ENCODE measurements at places on chromosomes 5 and 9.

- no peak for DNase-seq
Observed at GRCh38 chr5:32058997-32059396, 115.1 kb downstream of the GOLPH3 start.

DNA sequence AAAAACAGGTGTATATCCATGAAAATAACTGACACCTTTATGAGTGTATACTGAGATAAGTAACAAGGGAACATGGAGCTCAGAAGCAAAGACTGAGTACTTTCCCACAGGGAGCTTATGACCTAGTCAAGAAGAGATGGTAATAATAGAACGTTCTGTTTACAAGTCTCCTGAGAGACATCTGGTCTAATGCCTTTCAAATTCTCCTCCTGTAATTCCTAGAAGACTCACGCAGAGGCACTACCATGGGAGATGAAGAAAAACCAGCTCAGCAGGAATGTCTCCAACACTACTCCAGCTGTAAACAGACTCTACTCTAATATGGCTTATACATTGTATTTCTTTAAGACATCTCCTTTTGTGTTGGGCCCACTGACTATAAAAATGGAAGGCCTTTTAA is 503.6 kb upstream of the TUSC1 start:
- no peak for DNase-seq

- DNase-seq = no peak
Observed at GRCh38 chr9:121898856-121899255, 194.3 kb downstream of the TTLL11 start.

DNA sequence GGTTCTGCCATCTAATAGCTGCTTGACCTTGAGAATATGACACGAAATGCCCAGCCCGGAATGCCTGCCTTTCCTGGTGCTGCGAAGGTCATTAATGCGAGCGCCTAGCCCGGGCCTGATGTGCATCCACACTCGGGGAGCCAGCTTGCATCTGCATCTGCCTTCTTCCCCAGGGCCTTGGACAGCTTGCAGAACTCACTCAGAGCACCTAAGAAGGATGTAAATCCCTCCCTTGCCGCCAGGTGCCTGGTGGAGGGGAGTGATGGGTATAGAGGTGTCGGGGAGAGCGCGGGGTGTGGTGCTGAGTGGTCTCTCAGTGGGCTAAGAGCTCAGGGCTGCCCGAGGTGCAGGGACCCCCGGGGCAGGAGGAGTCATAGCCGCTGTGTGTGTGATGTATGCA is 127.2 kb downstream of the MRPL36 start:
- DNase-seq = no peak

- DNase-seq = no peak
Observed at GRCh38 chr5:76273206-76273885, 129.7 kb upstream of the IQGAP2 start.

DNA sequence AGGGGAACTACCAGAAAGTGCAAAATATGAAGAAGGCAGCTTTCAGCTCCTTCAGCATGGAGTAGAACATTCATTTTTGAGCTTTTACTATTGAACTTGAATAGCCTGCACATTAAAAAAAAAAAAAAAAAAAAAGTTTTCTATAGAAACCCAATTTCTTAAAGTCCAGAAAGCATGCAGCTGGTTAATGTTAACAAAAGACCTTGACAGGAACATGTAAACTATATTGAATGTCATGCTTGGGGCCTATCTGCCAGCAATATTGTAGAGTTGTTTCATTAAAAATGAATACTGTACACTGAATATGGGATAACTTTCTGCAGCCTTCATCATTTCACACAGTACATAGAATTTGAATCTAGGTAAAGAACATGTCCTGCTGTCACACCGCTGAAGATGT is 230.6 kb downstream of the NFIB start:
- no peak for DNase-seq

DNA sequence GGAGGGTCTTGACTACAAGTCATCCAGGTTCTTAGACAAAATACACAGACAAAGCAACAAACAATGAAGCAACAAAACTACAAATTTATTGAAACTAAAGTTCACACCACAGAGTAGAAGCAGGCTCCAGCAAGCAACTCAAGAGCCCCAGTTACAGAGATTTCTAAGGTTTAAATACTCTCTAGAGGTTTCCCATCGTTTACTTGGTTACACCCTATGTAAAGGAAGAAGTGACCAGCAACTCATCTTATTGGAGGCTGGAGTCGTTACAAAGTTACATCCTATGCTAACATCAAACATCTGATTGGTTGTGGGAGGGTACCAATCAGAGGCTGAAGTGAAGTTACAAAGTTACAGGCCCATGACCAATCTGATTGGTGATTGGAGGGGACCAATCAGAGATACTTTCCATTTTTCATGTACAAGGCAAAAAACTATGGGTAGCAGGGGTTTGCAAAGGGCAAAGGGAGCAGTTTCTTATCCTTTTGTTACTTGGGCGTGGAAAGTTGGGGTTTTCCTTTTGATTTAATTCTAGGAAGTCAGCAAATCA is 2292.6 kb upstream of the C9orf72 start:
- no peak for DNase-seq

DNA sequence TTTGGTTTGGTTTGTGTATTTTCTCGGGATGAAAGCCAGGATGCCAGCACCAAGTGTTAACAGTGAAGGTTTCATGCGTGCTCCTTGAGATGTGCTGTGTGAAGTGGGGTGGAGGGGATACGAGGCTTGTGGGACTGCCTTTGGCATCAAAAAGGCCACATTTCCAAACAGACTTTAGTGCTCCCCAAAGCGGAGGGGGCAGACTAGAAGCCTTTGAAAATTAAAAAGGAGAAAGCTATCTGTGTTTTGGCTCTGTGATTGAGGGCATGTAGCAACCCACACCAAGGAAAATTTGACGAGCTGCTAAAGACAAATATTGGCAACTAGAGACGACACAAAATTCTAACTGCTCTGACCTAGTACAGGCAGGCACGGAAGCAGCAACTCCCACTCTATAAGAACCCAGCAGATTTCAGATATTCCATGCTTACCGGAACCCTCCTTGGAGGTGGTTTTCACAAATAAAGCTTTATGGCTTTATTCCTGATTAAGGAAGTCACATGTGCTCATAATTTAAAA is 154.5 kb downstream of the ARSB start:
- no peak for DNase-seq

All from effector memory CD8-positive, alpha-beta T cell (primary cell).